ENCODE measurements at places on chromosomes 3 and 15. TPM values are rescaled to one million over a fixed set of nuclear protein-coding genes. Genes with fewer than 3 reads are reported as not detected.

EPHB3 gene
- total RNA-seq: 8.5 TPM

IP6K2 gene
- 40.7 TPM for total RNA-seq

CHAC1 gene
- 36.5 TPM for total RNA-seq

SLC24A5 gene
- not detected for total RNA-seq

FAM107A gene
- total RNA-seq: not detected

NRROS gene
- 3.0 TPM for total RNA-seq

BCHE gene
- 13.4 TPM for total RNA-seq

RBMS3 gene
- 22.5 TPM for total RNA-seq

SCG3 gene
- not detected for total RNA-seq

MAGEL2 gene
- under 0.01 TPM for total RNA-seq

IMPG2 gene
- total RNA-seq: 0.44 TPM

DUSP7 gene
- total RNA-seq: 8.6 TPM

SAMD7 gene
- total RNA-seq: not detected

SPTSSB gene
- 20.3 TPM for total RNA-seq

CCR1 gene
- 0.87 TPM for total RNA-seq

PLA1A gene
- 0.25 TPM for total RNA-seq

TEX55 gene
- not detected for total RNA-seq

RFTN1 gene
- total RNA-seq: 31.4 TPM

ITIH1 gene
- total RNA-seq: not detected

SPESP1 gene
- 3.2 TPM for total RNA-seq

CEMIP gene
- 14.6 TPM for total RNA-seq

TIPIN gene
- total RNA-seq: 15.2 TPM

SOX14 gene
- total RNA-seq: not detected

CD200 gene
- 0.44 TPM for total RNA-seq

DUOXA2 gene
- not detected for total RNA-seq

MEX3B gene
- 2.2 TPM for total RNA-seq

GOLGA6A gene
- not detected for total RNA-seq

PRRT3 gene
- 1.3 TPM for total RNA-seq

GRK7 gene
- under 0.01 TPM for total RNA-seq

Measured in uterine smooth muscle cell (primary cell).